ENCODE measurements at places on chromosomes 3 and 15.

- DNase-seq = peak; percentile 4
Measured at GRCh38 chr3:197398286-197398878, 100.0 kb upstream of the DLG1 start.

DNA sequence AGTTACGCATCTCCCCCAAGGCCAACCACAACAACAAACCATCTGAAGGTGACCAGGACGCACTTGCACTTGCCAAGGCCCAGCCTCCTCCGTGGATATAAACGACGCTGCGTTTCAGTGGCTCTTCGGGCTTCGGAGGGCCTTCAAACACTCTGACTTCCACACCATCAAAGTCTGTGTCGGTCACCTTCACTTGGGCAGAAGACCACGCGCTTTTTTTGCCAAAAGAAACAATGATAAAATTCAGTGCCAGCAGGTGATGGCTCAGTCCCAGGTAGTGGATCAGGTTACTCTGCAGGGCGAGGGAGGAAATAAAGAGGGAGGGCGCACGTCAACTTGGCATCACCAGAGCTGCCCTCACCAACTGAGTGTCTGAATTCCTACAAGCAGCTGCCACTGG lies 63.0 kb downstream of the NCEH1 start:
- DNase-seq = no peak

- no peak for DNase-seq
Measured at GRCh38 chr15:35616498-35617271, 70.7 kb upstream of the DPH6 start.

DNA sequence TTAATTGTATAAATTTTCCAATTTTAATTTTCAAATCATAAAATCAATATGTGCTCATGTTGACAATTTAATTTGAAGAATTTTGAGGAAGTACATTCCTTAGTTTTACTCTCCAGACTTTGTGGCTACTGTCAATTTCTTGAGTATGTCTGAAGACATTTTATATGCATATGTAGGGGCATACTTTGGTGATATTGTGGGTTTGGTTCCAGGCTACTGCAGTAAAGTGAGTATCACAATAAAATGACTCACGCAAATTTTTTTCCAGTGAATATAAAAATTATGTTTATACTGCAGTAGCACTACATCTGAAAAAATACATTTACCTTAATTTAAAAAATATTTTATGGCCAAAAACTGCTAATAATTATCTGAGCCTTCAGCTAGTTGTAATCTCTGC lies 123.2 kb upstream of the PLCL2 start:
- DNase-seq = no peak

- DNase-seq = no peak
Measured at GRCh38 chr3:56620371-56620770, 62.7 kb downstream of the TASOR start.

- DNase-seq = no peak
Measured at GRCh38 chr15:92629975-92630626, 25.5 kb downstream of the FAM174B start.

GRCh38 chr3:75262661-75263060 lies 401.5 kb upstream of the FRG2C start:
- no peak for DNase-seq

GRCh38 chr3:30199096-30199759 lies 407.2 kb upstream of the TGFBR2 start:
- DNase-seq = peak; percentile 54

- no peak for DNase-seq
Measured at GRCh38 chr3:12479919-12480427, 4.3 kb upstream of the TSEN2 start.

- no peak for DNase-seq
Measured at GRCh38 chr15:65171428-65171827, 13.7 kb downstream of the CLPX start.

- no peak for DNase-seq
Measured at GRCh38 chr15:58286523-58286922, 145.3 kb upstream of the LIPC start.

- no peak for DNase-seq
Measured at GRCh38 chr15:51191072-51191670, 96.5 kb upstream of the TNFAIP8L3 start.

GRCh38 chr3:48612309-48612708 lies 2.9 kb upstream of the UQCRC1 start:
- DNase-seq = no peak

- DNase-seq = no peak
Measured at GRCh38 chr3:103918336-103918735, 1448.4 kb upstream of the ALCAM start.
